ENCODE measurements at places on chromosomes 5 and 9.

DNA sequence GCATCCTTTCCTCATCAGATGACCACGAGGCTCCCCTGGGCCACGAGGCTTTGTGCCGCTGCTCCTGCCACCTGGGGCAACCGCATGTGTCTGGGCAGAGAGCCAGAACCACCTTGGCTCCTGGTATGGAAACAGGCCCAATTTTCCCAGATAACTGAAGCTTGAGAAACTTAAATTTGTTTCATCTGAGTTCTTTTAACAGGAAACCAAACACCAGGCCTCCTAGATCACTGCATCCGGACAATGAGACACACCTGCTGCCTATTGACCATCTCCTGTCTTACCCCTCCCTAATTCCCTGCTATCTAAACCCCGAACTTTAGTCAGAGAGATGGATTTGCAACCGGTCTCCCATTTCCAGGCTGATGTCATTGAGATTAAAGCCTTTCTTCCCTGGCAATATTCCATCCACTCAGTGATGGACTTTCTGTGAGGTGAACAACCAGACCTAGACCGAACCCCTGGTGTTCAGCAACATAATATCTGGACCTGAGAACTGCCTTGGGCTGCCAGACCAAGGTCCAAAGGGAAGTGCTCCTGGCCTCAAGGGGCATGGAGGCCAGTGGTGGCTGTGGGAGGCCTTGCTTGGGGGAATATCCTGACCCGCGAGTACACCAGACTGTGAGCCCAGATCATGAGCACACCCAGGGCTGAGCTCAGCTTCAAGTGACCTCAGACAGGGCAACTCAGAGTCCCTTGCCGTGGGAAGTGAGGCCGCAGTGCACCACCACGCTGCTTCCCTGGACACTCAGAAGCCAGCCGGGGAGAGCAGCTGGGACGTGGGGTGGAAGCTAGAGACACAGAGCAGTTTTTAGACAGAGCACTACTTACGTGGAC lies 199.7 kb downstream of the HSPA4 start:
- DNase-seq: no peak

- no peak for DNase-seq
These were observed 19.2 kb downstream of the PRRC1 start for GRCh38 chr5:127536687-127537086.

GRCh38 chr5:136992796-136993489 lies 506.2 kb downstream of the SPOCK1 start:
- DNase-seq: no peak

GRCh38 chr5:58025809-58026208 lies 434.1 kb downstream of the PLK2 start:
- no peak for DNase-seq

GRCh38 chr5:78843436-78843835 lies 141.7 kb downstream of the ARSB start:
- no peak for DNase-seq

GRCh38 chr5:173693670-173694069 lies 77.2 kb upstream of the BOD1 start:
- no peak for DNase-seq

DNA sequence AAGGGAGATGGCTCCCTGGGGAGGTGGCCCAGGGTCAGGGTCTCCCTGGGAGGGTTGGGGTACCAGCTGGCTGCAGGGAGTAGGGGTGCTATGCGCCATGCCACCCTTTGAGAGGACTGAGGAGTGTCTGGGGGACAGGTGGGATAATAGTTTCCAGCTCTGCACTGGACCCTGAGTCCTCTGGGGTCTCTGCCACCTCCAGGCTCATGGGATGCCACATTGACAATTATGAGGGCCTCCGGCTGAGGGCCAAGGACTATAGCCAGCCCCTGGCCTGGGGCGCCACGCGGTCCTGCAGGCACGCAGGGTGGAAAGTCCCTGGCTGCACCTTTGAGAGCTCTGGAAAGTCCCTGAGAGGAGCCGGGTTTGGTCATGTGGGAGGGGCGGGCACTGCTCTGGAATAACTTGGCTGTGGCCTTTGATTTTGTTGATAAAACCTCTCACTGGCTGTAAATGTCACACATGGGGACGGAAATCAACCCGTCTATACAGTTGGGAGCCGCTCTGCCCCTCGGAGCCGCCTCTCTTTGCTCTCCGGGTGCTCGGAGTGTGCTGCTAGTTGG lies 16.0 kb downstream of the TRAF2 start:
- DNase-seq: peak; percentile 84

- DNase-seq: no peak
These were observed 27.8 kb upstream of the VLDLR start for GRCh38 chr9:2593744-2594143.

DNA sequence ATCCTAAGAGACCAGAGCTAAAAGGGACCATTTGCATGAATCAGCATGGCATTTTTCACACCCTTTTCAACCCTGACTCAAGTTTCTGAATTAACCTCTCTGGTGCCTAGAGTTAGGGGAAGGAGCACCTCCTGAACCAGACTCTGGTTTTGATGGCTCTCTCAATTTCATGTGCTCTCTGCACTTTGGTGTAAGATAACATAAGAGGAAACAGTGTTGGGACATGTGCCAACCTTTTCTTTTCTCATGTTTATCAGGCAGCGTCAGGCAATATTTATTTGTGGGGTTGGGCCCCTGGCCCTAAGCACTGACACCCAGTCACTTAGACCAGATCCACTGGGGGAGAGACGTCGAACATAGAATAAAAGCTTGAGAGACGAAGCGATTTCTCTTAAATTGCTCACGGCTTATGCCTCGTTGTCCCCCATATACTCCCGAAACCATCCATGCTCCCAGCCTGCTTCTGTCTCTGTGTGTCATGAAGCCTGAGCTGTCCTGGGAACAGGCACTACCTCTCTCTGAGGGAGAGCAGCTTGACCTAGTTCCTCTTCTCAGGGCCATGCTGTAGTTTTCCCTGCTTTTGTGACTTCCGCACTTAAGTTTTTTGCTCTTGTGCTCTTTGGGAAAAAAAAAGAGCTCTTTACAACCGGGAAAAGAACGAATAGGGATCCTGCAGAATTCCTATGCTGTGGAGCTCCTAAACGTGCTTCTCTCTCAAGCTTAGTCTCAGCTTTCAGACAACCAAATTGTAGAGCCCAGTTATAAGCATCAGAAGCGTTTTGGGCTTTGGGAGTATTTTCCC lies 195.7 kb downstream of the NR3C1 start:
- DNase-seq: no peak

DNA sequence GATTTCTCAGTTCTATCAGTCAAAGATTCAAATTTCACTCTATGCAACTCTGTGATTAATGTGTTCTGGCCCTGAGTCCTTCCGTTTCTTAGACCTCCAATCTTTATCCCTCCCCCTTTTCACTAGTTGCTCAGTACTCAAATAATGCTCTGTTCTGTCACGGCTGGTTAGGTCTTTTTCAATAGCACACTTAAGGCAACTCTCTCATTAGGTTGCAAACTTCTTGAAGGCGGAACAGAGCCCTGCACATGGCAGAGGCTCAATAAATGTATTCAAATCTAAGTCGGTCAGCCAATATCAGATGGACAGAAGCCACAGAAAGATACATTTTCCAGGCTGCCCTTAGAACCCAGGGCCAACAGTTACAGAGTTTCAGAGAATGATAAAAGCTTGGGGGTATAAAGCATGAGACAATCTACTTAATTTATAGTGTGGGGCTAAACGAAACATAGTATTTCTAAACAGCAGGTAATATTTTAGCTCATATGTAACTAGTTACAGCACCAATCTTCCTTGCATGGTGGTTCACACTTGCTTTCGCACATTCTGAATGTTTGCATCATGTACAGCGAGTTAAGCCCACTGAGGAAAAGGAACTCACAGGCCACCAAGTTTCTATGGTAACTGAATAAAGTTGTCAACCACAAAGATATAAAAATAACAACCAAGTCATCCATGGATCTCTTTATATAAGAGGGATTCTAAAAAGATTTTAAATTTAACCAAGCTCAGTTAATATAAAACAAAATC lies 67.1 kb upstream of the GOLPH3 start:
- no peak for DNase-seq

GRCh38 chr9:93673839-93674334 lies 97.5 kb downstream of the PHF2 start:
- DNase-seq: no peak

GRCh38 chr9:343773-344172 lies 129.1 kb downstream of the DOCK8 start:
- DNase-seq: no peak

- DNase-seq: no peak
These were observed 161.8 kb downstream of the AUH start for GRCh38 chr9:91199739-91200497.

DNA sequence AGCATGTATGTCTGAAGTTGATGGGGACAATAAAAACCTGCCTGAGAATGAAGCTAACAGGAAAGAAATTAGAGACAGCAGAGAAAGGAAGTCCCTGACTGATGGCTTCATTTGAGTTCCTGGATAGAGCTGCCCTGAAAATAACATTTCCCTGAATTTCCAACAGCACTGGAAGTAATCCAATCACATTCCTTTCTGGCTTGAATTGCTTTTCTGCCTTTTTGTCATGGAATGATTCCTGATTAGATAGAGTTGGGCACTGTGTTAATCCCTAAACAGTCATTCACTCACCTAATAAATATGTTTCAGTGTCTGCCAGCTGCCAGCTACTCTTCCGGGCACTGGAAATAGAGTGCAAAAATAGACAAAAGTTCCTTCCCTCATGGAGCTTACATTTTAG lies 30.0 kb upstream of the SH3RF2 start:
- DNase-seq: no peak

GRCh38 chr5:115847290-115847689 lies 5.6 kb downstream of the AP3S1 start:
- DNase-seq: no peak

GRCh38 chr9:102135768-102136167 lies 397.3 kb upstream of the GRIN3A start:
- DNase-seq: no peak

- DNase-seq: no peak
These were observed 236.1 kb downstream of the MARCHF11 start for GRCh38 chr5:15943487-15943886.

GRCh38 chr5:6287176-6287575 lies 91.2 kb downstream of the MED10 start:
- no peak for DNase-seq

DNA sequence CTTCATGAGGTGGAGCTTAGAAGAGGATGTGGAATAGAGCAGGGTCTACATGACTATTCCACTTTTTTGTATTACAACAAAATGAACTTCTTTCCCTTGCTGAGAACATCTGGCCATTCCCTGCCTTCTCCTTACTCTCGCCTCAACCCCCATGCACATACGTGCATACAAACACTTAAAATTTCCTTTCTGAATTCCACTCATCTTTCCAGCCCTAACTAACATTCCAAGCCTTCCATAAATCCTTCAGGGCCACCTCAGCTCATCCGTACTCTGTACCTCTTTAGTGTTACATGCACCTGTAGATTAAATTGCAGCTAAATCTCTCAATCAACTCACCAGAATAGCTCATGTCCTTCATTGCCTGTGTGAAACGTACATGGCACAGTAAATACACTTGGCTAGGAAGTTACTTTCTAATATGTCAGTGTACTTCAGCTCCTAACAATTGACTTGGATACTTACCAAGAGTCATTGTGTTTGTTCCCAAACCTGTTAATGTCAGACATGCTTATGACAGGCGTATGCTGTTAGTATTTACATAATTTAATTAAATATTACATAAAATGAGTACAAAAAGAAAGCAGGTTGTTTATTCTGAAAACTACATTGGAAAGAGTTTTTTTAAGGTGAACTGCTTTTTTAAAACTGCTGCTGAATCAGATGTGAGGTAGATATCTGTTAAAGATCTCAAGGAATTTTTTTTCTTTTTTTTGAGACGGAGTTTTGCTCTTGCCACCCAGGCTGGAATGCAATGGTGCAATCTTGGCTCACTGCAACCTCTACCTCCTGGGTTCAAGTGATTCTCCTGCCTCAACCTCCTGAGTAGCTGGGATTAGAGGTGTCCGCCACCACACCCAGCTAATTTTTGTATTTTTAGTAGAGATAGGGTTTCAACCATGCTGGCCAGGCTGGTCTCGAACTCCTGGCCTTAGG lies 55.7 kb downstream of the GLIS3 start:
- no peak for DNase-seq

DNA sequence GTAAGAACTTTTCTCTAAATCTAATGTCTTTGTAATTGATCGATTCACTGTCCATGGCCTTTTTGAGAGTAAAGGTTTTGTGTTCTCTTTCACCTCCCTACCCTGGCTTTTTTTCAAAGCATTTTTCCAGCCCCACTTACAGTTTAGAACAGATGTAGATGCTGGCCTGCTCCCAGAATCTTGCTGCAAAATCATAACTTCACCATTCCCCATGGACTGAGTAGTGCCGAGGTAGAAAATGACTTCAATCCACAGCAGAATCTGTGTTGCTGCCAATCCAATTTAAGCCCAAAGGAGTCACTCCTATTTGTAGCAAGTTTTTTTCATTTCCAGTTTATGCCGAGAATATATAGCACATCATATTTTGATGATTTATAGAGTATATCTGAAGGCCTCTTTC lies 46.5 kb upstream of the CEMIP2 start:
- no peak for DNase-seq

GRCh38 chr9:116020801-116021200 lies 132.8 kb upstream of the PAPPA start:
- no peak for DNase-seq

- DNase-seq: no peak
These were observed 61.8 kb downstream of the C9 start for GRCh38 chr5:39302472-39302871.

DNA sequence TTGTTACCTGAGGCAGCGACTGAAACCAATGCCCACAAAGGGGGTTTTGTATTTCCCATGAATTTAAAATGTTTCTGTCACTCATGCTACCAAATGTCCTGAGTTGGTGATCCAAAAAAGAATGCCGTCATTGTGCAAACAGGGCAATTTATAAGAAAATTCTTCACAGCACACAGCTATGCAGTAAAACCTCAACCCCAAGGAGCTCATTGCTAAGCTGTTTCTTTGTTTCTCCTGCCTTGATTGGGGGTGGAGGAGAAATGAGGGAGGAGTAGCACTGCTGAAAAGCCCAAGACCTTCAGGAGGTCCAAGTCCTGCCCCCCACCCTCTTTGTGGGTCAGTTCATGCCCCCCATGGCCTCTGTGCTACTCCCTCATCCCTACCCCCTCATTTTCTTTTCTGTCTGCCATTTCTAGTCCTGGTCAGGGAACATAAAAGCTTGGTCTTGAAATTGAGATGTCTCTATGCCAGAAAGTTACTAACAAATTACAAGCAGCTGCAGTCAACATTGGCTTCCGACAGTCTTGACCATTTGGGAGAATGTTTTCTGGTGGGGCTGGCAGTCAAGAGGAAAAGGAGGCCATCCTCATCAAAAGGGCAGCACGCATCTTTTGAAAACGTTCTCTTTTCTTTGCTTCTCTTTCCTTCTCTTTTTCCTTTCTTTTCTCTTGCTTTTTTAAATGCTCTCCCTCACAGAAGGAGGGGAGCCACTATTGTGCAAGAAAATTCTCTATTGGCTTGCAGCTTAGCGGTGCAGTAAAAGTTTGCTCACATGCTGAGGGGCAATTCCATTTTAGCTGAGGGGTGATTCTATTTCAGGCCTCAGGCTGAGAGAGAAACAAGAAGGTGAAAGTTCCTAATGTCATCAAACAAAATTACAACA lies 133.3 kb downstream of the GCNT1 start:
- DNase-seq: no peak

DNA sequence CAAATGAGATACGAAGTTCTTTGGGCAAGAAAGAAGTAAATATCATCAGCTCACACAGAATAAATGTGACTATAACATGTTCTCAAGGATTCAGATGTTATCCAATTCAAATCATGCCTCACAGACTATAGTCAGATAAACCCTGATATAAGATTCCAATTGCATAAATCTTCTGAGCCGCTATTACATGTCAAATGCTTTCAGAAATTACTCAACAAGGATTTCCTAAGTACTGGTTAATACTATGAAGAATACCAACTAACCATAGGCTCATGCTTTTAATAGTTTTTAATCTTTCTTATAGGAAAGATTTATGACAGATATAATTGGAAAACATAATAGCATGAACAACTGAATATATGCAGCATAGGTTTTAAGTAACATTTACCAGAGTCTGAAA lies 73.6 kb downstream of the BAAT start:
- DNase-seq: no peak

All from activated T-helper 9 cell treated with anti-CD3 and anti-CD28 coated beads, Interleukin-2, amount 50 U/mL, for 16 hours (primary cell).